ENCODE measurements at places on chromosomes 16 and 17. TPM values are rescaled to one million over a fixed set of nuclear protein-coding genes. Genes with fewer than 3 reads are reported as not detected.

DNA sequence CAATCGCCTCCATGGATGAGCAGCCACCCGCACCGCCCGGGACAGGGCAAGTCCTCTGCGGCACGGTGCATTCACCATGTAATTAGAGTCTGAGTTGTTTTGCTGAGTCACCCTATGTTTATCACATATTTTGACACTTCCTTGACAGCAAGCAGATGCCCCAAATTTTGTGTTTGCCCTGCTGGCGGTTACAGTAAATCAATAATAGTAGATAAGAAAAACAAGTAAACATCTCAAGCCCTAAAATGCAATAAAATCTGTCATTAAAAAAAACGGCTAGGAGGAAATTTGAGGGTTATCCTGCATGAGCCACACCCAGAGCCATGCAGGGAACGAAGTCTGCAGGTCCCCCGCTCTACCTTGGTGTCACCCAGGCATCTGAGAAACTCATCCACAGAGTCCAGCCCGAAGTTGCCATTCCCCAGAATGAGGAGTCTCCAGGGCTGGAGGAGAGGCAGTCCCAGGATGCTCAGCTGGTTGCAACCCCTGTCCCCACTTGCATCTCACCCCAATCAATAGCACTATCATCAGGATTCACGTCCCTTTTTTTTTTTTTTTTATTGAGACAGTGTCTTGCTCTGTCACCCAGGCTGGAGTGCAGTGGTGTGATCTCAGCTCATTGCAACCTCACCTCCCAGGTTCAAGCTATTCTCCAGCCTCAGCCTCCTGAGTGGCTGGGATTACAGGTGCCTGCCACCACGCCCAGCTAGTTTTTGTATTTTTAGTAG is 16.5 kb upstream of the ST6GALNAC1 start:
- H3K27me3 ChIP-seq, result no peaks in the 10 kb centered on the region
- no peak for DNase-seq
- H3K36me3 ChIP-seq, result no peaks in the 10 kb centered on the region

SLC35G6 gene
- total RNA-seq, result not detected

DNA sequence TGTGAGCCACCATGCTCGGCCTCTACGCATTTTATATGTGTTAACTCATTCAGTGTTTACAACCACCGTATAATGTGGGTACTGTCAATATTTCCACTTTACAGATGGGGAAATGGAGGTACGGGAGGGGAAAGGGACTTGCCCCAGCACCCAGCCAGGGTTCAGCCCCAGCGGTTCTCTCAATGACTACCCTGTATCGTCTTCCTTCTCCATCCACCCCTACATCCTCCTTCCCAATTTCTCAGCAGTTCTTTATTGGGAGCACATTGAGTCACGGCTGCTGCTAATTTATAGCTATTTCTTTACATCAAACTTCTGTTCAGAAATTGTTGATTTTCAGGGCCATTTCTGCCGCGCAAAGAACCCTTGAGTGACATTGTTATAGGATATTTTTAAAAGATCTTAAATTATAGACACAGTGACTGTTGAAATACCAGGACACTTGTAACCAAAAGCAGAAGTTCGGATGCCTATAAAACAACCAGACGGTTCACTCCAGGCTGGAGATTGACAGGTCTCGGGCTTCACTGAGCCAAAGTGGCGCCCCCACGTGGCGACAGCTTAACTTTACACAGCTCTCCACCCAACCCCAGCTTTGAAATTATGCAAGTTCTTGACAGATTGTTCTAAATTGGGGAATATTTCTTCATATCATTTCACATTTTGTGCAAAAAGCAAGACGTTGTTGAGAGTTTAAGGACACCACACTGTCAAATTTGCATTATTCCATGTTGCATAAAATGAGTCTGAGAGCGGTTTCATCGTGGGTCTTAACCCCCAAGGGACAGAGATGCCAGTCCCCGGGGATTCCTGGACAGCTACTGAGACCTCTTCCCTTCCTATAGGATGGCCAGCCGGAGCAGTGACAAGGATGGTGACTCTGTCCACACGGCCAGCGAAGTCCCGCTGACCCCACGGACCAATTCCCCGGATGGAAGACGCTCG is 11.8 kb downstream of the SYT17 start:
- H3K4me1 ChIP-seq, result no peaks in the 10 kb centered on the region
- H3K27me3 ChIP-seq, result no peaks in the 10 kb centered on the region
- H3K27ac ChIP-seq, result no peak overlapping the region
- no peaks in the 10 kb centered on the region for H3K36me3 ChIP-seq

SCGB1C2 gene
- total RNA-seq, result not detected

GRCh38 chr17:58556833-58557250 is 42.4 kb upstream of the MTMR4 start:
- no peak for DNase-seq
- no peaks in the 10 kb centered on the region for H3K36me3 ChIP-seq
- no peaks in the 10 kb centered on the region for H3K27me3 ChIP-seq
- H3K27ac ChIP-seq, result no peak overlapping the region

- H3K36me3 ChIP-seq, result no peaks in the 10 kb centered on the region
- H3K27ac ChIP-seq, result no peak overlapping the region
- H3K4me3 ChIP-seq, result no peak overlapping the region
- H3K27me3 ChIP-seq, result peaks cover 12% of the 10 kb centered on the region
- H3K4me1 ChIP-seq, result no peaks in the 10 kb centered on the region
These were observed 22.3 kb downstream of the FOXN1 start for GRCh38 chr17:28528327-28529012.

- no peak for DNase-seq
- no peaks in the 10 kb centered on the region for H3K27me3 ChIP-seq
- peaks cover 35% of the 10 kb centered on the region for H3K4me1 ChIP-seq
- H3K27ac ChIP-seq, result no peak overlapping the region
- peak overlapping the region; percentile 100 for H3K4me3 ChIP-seq
- no peaks in the 10 kb centered on the region for H3K36me3 ChIP-seq
These were observed 1.0 kb upstream of the ENDOV start for GRCh38 chr17:80413771-80414507.
